ENCODE measurements at places on chromosomes 7 and 10. TPM values are rescaled to one million over a fixed set of nuclear protein-coding genes. Genes with fewer than 3 reads are reported as not detected.
A peak's percentile ranks its signal among the peaks of the same experiment; 100 is the strongest.

GRCh38 chr10:5813091-5813340, 218 bp downstream of the GDI2 start:
- no peaks in the 10 kb centered on the region for H3K27me3 ChIP-seq
- H3K4me3 ChIP-seq, result peak overlapping the region; percentile 99
- peaks cover 25% of the 10 kb centered on the region for H3K4me1 ChIP-seq
- DNase-seq, result no peak
- no peaks in the 10 kb centered on the region for H3K36me3 ChIP-seq

GRCh38 chr10:14531974-14532373, 201.2 kb upstream of the FRMD4A start:
- H3K27ac ChIP-seq, result peak overlapping the region; percentile 56
- H3K4me1 ChIP-seq, result peaks cover 8% of the 10 kb centered on the region
- no peak overlapping the region for H3K4me3 ChIP-seq
- DNase-seq, result no peak
- H3K36me3 ChIP-seq, result peaks cover 42% of the 10 kb centered on the region
- no peaks in the 10 kb centered on the region for H3K27me3 ChIP-seq

DKK1 gene
- 75.2 TPM for total RNA-seq

C7orf33 gene
- total RNA-seq, result not detected

Measured in PC-9 (cell line).